ENCODE measurements at places on chromosomes 1 and 21. TPM values are rescaled to one million over a fixed set of nuclear protein-coding genes. Genes with fewer than 3 reads are reported as not detected.

The PFKFB2 gene
- 3.4 TPM for total RNA-seq

The PUM1 gene
- total RNA-seq = 56.7 TPM

The PROX1 gene
- 1.00 TPM for total RNA-seq

The OVAAL gene
- not detected for total RNA-seq

The DNAJC8 gene
- total RNA-seq = 59.8 TPM

The FALEC gene
- not detected for total RNA-seq

The WNT2B gene
- total RNA-seq = 3.3 TPM

The JTB gene
- total RNA-seq = 180 TPM

The KRTAP11-1 gene
- not detected for total RNA-seq

The SLC6A17 gene
- total RNA-seq = 0.15 TPM

The SIK1 gene
- total RNA-seq = 3.4 TPM

The RSPH1 gene
- not detected for total RNA-seq

The GJB5 gene
- not detected for total RNA-seq

The LCE2C gene
- not detected for total RNA-seq

All from cardiac ventricle fibroblast (primary cell).